ENCODE measurements at places on chromosomes 5 and 9. TPM values are rescaled to one million over a fixed set of nuclear protein-coding genes. Genes with fewer than 3 reads are reported as not detected.

The SLC28A3 gene
- 0.63 TPM for total RNA-seq

The NOL6 gene
- 13.9 TPM for total RNA-seq

The CDC37L1 gene
- 32.5 TPM for total RNA-seq

The DMRT2 gene
- 0.68 TPM for total RNA-seq

The ANKRD18B gene
- total RNA-seq: not detected

GRCh38 chr5:168088410-168089173, 202.9 kb upstream of the WWC1 start:
- DNase-seq: no peak

DNA sequence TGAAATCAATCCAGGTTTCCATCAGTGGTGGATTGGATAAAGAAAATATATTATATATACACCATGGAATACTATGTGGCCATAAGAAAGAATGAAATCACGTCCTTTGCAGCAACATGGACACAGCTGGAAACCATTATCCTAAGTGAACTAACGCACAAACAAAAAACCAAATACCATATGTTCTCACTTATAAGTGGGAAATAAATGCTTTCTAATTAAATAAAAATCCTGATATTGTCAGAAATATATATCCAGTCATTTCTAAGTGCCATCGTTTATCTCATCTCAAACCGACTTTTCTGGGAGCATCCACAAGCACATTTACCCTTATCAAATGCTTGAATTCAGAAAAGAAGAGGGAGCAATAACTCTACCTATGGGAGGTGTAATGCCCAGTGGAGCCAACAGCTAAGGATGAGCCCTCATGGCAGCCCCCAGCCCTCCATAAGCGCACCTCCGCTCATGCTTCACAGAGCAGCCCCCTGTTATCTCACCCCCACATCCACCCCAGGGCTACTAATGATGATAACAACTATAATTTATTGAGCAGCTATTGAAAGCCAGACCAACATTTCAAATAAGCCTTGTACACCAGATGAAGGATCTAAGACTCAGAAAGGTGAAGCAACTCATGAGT, 101.7 kb upstream of the SPOCK1 start:
- DNase-seq: no peak

- DNase-seq: no peak
Observed at GRCh38 chr9:85246541-85246940, 495.2 kb downstream of the AGTPBP1 start.

DNA sequence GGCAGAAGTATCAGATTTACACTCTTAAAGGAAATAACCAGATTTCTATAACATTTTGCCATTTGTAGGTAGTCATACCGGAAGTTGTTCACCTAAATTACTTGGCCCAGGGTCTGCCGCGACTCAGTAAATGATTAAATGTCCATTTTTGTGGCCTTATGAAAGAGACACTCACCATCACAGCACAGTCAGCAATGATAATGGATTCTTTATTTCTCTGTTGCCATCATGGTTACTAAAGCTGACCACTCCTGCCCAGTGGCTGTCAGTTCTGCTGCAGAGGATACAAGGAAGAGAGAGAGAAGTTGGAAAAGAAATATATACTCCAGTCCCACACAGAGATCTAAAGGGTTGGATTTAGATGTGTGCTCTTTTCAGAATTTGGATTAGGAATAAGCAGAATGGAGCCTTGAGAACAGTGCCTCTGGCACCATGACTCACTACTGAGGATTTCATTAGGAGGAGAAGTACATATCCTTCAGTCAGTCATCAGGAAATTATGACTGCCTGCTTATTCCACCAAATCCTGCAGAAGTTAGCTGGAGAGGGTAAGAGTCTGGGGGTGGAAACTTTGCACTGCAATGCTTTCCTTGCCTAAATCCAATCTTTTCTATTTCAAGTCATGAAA, 72.8 kb upstream of the EFNA5 start:
- DNase-seq: no peak

DNA sequence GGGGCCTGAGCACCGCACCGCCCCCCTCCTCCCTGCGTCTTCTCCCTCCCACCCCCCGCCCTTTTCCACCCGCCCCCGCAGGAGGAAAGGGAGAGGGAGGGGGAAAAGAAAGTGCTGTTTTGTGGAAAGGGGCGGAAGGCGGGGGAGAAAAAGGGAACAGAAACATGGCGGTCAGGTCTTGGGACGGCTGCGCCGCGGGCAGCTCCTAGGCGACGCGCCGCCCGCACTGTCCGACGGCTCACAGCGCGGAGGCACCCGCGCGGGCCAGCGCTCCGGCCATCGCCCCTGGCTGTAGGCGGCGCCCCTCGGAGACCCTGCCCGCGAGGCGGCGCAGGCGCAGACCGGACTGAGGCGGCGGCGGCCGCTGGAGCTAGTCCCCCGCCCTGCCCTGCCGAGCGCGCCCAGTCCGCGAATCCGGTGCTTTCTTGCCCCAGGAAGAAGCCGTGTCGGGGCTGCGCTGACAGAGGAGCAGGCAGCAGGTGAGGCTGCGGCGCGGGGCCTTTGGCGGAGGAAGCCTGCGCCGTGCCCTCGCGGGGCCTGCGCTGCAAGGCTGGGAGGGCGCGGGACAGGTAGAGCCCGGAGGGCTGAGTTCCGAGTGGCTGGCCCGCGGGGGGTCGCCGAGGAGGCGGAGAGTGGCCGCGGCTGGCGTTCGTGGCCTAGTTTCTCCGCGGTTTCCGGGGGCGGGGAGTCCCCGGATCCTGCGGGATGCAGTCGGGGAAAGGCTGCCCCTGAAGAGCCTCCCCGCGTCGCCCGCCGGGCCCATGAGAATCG, at the start of gene DENND4C:
TSS of gene DENND4C (plus strand) at position 339 of the 771 bp plus-strand sequence. CDS start 45,482 bp downstream, outside the sequence.
- peak; percentile 91 for DNase-seq

- DNase-seq: peak; percentile 30
Observed at GRCh38 chr5:160230686-160231527, 1.6 kb downstream of the FABP6 start.

- DNase-seq: no peak
Observed at GRCh38 chr9:18405240-18405639, 68.7 kb upstream of the ADAMTSL1 start.

DNA sequence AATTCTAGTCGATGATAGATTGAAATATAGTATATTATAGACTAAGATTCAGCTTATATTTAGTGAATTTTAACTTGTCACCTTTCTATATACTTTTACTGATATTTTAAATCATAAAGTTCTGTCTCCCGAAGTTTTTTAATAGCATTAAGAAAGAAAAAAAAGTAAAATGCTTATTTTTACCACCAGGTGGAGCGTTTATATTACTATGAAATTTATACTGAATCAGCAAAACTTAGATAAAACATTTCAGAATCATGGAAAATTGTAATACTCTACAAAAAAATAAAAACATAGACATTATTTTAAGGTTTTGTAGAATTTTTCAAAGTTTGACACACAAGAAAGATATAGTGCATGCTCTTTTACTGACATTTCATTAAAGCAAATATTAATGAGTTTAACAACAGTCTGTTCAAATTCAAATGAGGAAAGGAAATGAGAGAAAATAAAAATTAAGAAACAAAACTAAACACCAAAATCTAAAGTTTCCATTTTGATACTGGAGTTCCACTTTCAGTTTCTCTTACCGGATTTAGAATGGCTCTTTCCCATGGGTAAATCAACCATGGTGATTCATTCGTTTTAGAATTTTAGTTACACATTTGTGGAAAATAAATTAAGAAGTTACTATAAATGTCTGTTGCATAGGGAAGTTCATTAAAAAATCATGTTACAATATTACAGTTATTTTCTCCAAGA, 1035.3 kb downstream of the CDH12 start:
- DNase-seq: no peak

DNA sequence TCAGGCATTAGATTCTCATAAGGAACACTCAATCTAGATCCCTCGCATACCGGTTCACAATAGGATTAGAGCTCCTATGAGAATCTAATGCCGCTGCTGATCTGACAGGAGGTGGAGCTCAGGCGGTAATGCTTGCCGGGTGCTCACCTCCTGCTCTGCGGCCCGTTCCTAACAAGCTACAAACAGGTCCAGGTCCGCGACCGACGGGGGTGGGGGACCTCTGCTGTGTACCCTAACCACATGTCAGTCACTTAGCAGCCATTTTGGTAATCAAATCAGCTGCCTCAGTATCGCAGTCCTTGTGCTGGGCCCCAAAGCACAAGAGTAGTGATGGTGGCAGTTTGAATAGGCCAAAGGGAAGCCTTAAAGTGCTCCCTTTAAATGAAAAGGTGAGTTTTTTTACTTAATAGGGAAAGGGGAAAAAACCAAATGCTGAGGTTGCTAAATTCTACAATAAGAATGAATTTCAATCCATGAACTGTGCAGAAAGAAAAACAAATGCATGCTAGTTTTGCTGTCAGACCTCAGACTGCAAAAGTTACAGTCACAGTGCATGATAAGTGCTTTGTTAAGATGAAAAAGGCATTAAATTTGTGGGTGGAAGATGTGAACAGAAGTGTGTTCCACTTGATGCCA, 67.0 kb upstream of the TNPO1 start:
- DNase-seq: no peak

GRCh38 chr5:55176176-55176818, 3.3 kb upstream of the CDC20B start:
- DNase-seq: no peak

GRCh38 chr5:6850106-6850432, 136.8 kb downstream of the TENT4A start:
- DNase-seq: no peak

GRCh38 chr5:82821846-82822633, 255.2 kb downstream of the TMEM167A start:
- DNase-seq: no peak

- no peak for DNase-seq
Observed at GRCh38 chr5:3948838-3949237, 353.2 kb downstream of the IRX1 start.

- no peak for DNase-seq
Observed at GRCh38 chr9:74120061-74120460, 377.1 kb upstream of the RORB start.

DNA sequence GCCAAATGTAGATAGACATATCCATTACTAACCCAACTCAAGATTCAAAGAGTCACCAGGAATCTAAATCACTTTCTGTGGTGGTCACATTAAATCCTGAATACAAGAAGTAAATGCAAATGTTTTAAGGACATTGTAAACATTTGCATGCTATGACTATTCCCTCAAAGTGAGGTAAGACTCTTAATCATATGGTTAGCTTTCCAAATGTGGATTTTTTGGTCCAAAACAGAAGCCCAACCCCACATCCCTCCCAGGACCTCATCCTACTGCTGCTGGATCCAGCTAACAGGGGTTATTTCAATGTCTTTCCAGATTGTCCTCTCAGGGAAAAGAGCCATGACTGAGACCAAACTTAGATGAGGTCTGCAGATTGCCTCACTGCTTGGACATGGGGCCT, 228.1 kb upstream of the PANK3 start:
- no peak for DNase-seq

- peak; percentile 91 for DNase-seq
Observed at GRCh38 chr9:35071814-35072460, 488 bp downstream of the VCP start.

DNA sequence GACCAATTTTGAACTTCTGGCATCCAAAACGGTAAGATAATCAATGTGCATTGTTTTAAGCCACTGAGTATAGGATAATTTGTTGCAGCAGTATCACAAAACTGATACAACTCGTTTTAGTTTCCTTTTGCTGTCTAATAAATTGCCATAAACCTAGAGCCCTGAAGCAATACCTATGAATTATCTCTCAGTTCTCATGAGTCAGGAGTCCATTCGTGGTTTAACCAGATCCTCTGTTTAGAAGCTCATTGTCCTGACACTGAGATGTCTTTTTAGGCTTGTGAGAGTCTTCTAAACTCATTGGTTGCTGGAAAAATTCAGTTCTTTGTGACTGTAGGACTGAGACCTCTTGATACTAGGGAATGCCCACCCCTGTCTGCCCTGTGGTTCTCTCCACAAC, 262.9 kb downstream of the SEMA5A start:
- no peak for DNase-seq

GRCh38 chr5:111453295-111453694, 59.0 kb downstream of the STARD4 start:
- no peak for DNase-seq

DNA sequence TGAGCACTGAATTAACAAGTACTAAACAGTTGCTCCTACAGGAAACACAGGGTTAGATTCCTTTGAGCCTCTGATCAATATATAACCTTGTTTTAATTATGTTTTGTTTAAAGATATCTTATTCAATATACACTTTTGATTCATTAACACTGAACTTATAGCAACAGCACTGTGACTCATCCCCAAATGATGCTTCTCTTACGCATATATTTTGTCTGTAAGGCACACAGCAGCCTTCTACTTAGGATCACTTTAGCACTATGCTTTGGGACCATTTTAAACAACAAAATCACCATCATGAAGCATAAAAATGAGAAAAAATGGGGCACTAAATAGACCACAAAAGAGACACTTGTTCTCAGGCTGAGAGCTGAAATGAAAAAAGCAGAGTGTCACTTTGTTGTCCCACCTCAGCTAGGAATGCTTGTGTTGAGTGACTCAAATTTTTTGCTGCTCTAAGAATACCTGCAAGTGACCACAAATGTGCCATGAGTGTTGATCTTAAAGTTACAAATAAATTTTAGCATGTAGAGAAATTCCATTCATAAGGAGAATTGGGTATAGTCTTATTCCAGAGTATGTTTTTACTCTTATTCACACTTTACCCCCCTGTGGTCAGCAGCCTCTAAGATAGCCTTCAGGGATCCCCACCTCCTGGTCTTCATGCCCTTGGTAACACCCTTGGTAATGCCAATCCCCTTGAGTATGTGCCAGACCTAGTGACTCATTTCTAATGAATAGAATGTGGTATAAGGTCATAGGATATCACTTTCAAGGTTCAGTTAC, 252.7 kb upstream of the IL12B start:
- no peak for DNase-seq

DNA sequence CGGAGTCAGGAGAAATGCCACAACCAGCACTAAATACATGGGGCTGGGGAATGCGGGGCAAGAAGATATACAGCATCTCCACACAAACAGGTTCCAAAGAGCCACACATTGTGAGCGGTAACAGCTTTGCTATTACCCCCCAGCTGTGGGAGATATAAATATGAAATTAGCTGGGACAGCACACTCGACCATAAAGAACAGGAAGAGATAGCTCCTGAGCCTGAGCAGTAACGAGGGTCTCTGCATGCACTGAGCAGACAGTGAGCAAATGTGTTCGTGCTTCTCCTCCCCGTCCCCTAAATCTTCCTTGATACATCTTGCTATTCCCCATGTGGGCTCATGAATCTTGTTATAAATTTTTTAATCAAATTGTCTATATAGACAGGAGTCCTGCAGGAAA, 53.1 kb downstream of the ADAMTS2 start:
- DNase-seq: no peak

GRCh38 chr5:23146183-23146582, 293.0 kb upstream of the CDH12 start:
- no peak for DNase-seq
